Hepatic stellate cell (primary cell): ENCODE measurements at places on chromosomes 1 and 21.

DNA sequence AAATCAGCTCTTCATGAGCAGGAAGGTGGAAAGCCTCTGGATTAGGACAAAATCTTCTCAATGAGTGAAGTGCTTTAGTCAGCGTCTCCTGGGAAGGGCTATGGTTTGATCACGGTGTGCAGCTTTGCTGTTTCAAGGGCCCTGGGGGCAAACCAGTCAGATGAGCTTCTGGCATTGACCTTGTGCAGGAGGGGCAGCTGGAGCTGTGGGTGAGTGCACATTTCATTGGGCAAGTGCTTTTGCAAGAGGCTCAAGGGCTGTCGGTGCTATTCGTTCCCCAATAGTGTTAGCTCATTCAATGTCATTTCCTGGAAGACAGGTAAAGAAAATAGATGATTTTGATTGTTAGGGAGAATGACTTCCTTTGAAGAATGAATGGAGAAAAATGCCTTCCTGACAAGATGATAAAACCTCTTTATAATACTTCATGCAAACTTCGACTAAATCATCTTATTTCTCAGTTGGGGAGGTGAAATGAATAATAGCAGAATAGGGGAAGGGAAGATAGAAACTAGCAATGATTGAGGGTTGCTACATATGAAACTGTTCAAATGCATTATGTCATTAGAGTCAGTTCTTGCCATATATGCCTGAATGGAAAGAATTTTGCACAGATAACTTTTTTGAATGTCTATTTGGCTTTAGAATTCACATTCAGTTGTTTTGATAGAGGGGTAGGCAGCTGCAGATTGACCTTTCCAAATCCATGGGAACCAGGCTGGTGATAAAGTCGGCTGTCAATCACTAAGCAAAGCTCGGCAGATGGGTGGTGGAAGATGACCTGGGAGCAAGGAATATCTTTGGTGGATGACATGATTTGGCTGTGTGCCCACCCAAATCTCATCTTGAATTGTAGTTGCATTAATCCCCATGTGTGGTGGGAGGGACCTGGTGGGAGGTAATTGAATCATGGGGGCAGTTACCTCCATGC is 12.9 kb upstream of the DISC1 start:
- DNase-seq = no peak

- DNase-seq = no peak
Observed at GRCh38 chr1:222266223-222267196, 281.4 kb downstream of the HHIPL2 start.

GRCh38 chr1:14168326-14169063 is 430.0 kb upstream of the KAZN start:
- DNase-seq = no peak

DNA sequence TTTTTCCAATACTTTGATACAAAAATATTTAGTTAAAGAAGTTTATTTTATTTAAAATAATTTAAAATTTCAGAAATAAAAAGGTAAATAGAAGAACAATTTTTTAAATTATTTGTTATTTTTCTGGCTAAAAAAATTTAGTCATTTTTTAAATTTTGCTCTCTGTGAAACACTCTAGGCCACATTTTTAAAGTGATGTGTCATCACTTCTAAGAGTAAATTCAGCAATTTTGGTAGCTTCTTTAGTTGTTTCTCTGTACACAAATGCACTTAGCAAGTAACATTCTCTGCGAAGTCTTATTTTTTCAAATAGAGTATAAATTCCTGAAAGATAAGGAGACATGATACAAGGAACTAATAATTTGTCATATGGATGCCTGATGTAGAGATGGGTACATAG is 760.0 kb upstream of the PRMT6 start:
- DNase-seq = no peak

DNA sequence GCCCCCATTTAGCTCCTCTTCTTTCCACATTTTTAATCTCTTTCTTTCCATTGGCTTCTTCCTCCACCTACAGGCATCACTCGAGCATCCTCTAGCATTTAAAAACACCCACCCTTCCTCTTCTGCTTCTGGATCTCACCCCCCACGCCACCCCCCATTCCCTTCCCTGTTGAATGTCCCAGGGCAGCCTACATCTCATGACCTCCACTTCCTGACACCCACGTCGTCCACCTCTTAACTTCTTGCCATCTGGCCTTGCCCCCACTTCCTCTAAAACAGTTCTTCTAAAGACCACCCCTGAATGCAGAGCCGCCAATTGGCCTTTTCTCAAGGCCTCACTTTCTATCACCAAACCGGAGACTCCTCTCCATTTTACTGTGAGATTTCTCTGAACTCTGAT is 6.1 kb upstream of the ETNK2 start:
- no peak for DNase-seq

GRCh38 chr1:162357681-162358266 is 18.9 kb downstream of the SPATA46 start:
- peak; percentile 47 for DNase-seq

DNA sequence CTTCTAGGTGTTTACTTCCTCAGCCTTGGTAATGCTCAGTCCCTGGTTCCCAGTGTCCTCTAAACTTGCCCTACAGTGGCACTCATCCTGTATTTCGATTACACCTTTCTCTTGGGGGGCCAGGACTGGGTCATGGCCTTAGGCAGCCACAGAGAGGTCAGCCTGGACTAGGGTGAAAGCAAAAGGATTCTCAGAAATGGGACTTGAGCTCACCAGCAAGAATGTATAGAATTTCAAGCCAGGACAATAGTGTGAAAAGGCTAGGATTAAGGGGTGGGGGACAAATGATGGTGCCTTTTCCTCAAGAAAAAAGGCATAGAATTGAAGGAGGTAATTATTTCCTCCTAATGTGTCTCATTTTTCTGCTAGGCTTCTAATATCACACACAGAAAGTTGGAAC is 166.8 kb upstream of the RUNX1 start:
- DNase-seq = no peak

- no peak for DNase-seq
Observed at GRCh38 chr1:165632152-165632469, 1.1 kb downstream of the MGST3 start.

- DNase-seq = peak; percentile 34
Observed at GRCh38 chr1:227449051-227449450, 114.3 kb upstream of the ZNF678 start.

- DNase-seq = peak; percentile 10
Observed at GRCh38 chr1:111597426-111597825, 22.2 kb upstream of the RAP1A start.

DNA sequence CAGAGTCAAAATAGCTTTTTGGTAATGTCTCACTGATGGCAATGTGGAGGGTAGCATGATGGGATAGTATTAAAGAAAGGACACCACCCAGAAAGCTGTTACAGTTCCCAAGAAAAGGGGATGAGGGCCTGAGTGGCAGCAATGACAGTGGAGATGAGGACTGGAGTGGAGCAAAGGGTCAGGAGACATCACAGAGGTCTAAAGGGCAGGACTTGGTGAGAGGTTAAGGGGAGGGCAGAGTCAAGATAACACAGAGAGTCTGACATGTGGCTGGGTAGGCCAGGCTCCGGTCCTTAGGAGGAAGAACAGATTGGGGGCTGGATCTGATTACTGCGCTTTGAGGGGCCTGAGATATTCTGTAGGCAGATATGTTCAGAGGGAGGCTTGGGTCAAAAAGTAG is 19.3 kb downstream of the ELF3 start:
- no peak for DNase-seq

- peak; percentile 27 for DNase-seq
Observed at GRCh38 chr1:55632058-55632457, 416.9 kb upstream of the USP24 start.

DNA sequence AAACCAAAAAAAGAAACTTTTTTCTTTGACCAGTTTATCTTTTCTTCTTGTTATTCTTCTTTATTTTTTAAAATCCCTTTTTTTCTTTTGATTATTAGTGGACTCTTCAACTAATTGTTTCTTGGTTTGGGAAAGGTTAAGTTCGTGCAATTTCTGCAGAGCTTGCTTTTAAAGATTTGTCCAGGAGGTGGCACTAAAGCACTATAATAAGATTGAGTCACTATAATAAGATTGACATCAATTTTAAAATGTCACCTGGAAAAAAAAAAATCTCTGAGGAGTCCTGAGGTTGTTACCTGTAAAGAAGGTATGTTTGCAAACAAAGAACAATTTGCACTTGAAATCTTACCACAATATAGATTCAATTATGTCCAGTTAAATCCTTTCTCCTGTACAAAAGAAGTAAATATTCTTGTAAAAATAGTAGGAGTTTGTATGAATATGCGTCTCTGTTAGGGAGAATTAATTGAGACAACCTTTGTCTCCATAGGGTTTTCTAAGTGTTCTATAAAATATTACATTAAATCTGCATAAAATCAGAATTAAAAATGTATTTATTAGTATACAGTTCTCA is 166.7 kb downstream of the ADGRL4 start:
- no peak for DNase-seq

DNA sequence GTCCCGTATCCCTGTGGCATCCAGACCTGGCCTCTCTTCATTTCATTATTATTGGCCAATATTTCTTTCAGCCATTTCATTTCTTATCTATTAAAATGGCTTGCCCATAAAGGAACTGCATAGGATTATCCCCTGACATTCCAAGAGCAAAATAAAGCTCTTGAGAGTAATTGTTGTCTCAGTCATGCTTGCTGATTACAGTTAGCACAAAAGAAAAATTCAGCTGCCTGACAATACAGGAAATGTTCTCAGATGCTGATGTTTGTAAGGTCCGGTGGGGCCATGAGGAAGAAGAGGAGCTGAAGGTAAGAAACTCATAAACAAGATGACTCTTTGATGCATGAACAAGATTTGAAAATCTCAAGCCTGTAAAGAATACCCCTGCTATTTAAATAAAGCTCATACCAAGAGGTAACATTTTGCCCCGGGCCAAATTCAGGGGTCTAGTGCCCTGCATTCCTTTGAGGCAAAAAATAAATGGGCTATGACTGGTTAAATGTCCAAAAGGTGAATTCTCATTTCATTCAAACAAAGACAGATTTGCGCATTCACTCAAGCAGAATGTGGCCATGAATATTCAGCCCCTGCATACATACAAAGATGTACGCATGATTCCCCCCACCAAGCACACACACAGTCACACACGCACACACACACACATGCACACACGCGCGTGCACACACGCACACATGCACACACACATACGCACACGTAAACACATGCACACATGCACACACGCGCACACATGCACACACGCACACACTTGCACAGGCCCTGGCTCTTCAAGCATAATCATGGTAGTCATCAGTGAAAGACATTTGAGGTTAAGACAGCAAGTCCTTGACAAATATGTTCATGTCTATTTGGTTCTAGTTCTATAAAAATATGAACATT is 44.8 kb downstream of the KCNJ15 start:
- no peak for DNase-seq
